A549 treated with Mapracorat at 1 μM for 4 hours (cell line): ENCODE measurements at places on chromosomes 11 and 22. TPM values are rescaled to one million over a fixed set of nuclear protein-coding genes. Genes with fewer than 3 reads are reported as not detected.

The C22orf42 gene
- total RNA-seq, result not detected in 5 replicates

The FREY1 gene
- 0.26 to 0.52 TPM in 2 of 5 replicates, not detected in the others for total RNA-seq

The TRIM5 gene
- total RNA-seq, result 8.7 to 10.9 TPM (median 10.5 TPM) in 5 replicates

The PAMR1 gene
- 0.25 TPM in 1 of 5 replicates, not detected in the others for total RNA-seq

The CARD16 gene
- total RNA-seq, result not detected in 5 replicates
